Lung (tissue), 17 donors: ENCODE measurements at places on chromosomes 12 and 14. TPM values are rescaled to one million over a fixed set of nuclear protein-coding genes. Genes with fewer than 3 reads are reported as not detected.

The FAIM2 gene
- total RNA-seq, result 1.4 TPM

The LALBA gene
- total RNA-seq, result not detected

The ZNF385A gene
- 7.6 TPM for total RNA-seq

The SIRT4 gene
- 5.9 TPM for total RNA-seq

DNA sequence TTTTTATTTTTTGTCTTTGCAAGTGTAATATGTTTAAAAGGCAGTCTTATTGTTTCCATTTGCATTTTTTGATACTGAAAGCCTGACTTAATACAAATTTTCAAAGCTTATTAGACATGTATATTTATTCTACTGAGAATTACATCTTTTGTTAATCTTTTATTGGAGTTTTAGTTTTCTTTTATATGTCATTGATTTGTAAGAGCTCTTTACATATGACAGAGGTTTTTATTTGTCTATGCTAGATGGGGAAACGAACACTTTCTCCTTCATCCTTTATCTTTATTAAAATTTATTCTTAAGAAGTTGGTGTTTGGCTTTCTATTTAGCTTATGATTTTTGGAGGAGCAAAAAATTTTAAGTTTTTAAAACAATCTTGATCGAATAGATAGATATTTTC lies 234.4 kb upstream of the SRRM4 start:
- H3K36me3 ChIP-seq, result no peaks in the 10 kb centered on the region
- no peaks in the 10 kb centered on the region for H3K27me3 ChIP-seq
- H3K4me3 ChIP-seq, result no peak overlapping the region
- H3K27ac ChIP-seq, result no peak overlapping the region
- DNase-seq, result no peak

GRCh38 chr14:98868866-98869265 lies 403.1 kb downstream of the BCL11B start:
- DNase-seq, result no peak
- H3K27me3 ChIP-seq, result no peaks in the 10 kb centered on the region
- no peak overlapping the region for H3K4me3 ChIP-seq
- no peak overlapping the region for H3K27ac ChIP-seq
- no peaks in the 10 kb centered on the region for H3K36me3 ChIP-seq

GRCh38 chr12:106251631-106252455 lies 4.0 kb upstream of the CKAP4 start:
- DNase-seq, result no peak
- H3K4me3 ChIP-seq, result no peak overlapping the region
- H3K4me1 ChIP-seq, result no peaks in the 10 kb centered on the region
